Stimulated activated CD8-positive, alpha-beta memory T cell treated with anti-CD3 and anti-CD28 coated beads, Interleukin-4, amount 100 ng/mL, for 1 hour (primary cell): ENCODE measurements at places on chromosomes 1 and 21.

DNA sequence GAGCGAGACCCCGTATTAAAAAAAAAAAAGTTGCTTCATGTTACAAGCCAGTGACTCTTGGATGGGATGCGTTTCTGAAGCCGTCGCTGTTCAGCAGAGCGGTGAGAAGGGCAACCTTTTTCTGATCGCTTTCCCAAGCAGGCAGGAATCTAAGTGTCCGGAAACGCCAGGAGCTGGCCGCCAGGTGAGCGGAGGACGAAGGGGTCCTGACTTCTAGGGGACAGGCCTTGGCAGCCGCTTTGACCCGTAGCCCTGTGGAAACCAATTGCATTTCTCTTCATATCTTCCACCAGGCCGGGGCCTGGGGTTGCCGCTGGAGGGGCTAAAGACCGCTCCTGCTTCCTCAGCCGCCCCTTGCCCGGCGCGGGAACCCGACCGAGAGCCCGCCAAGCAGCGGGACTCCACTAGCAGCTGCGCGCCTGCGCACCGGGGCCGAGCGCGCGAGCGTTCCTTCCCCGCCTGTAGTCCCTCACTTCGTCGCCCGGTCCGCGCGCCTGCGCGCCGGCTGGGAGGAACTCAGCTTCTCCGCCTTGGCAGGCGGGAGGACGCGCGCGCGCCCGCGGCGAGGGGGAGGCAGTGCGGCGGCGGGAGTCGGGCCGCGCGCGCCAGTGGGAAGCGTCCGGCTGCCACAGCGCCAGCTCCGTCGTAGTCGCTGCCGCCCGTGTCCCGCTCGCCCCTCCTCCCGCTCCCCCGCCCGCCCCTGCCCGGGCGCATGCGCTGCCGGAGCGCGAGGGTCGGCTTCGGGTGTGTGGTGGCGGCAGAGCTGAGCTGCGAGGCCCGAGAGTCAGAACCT, at the start of gene SPEN:
TSS of gene SPEN (plus strand) at position 608 of the 793 bp plus-strand sequence. CDS start 361 bp downstream, outside the sequence.
- peak; percentile 95 for DNase-seq

DNA sequence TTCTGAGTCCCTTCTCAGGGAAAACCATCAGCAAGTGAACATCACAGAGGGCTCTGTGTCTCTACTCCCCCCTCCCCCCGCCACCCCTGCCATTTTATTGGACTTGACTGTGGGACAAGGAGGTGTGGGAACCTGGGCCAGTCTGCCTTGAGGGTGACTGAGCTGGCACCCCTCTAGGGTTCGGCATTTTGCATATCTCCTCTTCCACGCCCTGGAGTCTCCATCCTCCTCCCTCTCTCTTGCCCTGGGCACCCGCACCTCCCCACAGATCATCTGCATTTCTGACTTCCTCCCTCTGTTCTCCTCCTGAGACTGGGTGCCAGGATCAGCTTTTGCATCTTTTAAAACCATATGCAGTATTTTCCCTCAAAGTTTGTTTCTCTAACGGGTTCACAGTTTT, 107.1 kb upstream of the ERRFI1 start:
- DNase-seq: no peak

- no peak for DNase-seq
Measured at GRCh38 chr1:201313086-201313485, 29.8 kb downstream of the PKP1 start.

DNA sequence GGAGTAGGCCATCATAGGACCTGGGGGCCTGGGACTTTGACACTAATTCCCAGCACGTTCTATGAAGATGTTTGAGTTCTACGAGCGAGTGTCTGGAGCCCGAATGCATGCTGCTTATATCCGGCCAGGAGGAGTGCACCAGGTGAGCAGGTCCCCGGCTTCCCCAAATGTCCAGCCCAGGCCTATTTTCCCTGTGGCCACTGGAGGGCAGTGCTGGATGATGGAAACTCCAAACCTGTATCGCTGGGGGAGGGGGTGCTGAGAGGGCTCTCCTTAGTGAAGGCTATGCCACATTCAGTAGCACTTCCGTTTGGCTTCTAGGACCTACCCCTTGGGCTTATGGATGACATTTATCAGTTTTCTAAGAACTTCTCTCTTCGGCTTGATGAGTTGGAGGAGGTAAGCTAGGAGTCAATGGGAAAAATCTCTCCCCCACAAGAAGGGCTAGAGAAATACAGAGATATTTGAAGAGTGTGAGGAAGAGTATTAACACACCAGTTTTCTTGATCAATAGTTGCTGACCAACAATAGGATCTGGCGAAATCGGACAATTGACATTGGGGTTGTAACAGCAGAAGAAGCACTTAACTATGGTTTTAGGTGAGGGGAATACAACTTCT, 5.2 kb upstream of the FCER1G start:
- no peak for DNase-seq

DNA sequence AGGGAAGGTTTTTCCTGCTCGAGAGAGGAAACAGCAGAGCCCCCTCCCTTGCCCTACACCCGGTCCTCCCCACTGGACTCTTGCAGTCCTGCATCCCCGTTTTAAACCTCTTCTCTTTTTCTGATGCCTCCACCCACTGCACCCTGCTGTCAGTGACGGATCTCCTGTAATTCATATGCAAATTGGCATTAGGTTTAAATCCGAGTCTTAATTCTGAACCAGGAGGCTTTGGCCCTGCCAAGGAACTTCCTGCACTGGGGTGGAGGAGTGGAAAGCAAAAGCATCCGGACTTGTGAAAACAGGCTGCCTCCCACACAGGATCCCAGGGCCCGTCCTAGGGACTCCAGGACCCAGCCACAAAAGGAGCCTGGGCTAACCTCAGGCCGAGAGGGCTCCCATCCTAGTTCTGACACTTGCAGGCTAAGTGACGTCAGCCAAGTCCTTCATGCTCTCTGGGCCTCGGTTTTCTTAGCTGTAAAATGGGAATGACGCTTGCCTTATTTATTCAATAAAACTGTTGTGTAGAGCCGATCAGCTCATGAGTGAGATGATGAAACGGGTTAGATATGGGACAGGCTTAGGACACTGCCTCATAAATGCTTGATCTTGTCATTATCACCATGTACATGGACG, 613.3 kb downstream of the AJAP1 start:
- no peak for DNase-seq

GRCh38 chr1:83546874-83547273, 452.1 kb downstream of the TTLL7 start:
- no peak for DNase-seq

DNA sequence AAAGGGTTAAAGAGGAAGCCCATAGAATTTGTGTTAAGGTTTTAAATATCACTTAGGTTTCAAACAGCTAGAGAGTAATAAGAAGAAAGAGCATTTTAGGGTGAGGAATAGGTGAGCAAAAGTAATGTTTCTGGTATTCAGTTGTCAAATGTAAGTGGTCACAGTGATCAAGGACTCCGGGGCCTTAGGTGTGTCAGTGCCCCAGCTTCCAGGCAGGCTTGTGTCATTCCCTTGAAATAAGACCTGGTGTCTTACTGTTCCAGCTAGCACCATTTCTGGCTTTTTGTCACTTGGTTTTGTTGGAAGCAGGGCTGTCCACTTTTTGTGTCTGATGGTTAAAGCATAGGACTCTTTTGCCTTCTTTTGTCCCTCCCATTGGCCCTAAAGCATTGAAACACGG, 69.6 kb downstream of the DYRK1A start:
- no peak for DNase-seq

GRCh38 chr1:239084459-239085080, 301.8 kb upstream of the CHRM3 start:
- DNase-seq: no peak

- no peak for DNase-seq
Measured at GRCh38 chr1:30868833-30869435, 39.6 kb downstream of the SDC3 start.

GRCh38 chr1:109885589-109885988, 25.1 kb upstream of the CSF1 start:
- DNase-seq: no peak

DNA sequence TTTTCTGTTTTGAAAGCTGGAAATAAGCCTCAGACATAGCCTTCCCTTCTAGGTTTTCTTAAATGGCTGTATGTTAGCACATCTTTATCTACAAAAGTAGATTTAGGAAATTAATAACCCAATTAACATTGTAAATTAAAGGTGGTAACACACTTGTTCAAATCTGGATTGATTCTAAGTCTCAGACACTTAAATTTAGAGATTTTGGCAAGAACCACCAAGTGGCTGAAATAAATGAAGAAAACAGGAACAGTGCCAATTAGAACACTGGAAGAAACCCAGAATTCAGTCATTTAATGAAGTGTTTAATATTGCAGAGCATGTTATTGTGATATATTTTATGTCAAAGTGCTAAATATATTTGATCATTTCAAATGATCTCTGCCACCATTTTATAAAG, 628.2 kb downstream of the USP25 start:
- DNase-seq: no peak

DNA sequence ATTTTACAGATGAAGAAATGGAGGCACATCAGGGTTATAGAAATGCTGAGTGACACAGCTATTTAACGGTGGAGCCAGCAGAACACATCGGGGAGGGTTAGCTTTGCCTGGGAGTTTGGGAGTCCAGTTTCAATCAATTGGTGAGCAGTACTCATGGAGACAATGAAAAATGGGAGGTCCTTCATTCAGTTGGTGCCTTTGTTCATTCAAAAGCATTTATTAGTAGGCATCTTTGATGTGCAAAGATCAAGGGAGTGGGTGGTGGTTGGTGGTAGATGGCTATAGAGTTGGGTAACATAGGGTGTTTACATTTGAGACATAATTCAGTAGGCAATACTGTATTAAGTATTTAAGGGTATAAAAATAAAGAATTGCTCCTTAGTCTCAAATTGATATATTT, 183.7 kb upstream of the LMO4 start:
- DNase-seq: no peak

DNA sequence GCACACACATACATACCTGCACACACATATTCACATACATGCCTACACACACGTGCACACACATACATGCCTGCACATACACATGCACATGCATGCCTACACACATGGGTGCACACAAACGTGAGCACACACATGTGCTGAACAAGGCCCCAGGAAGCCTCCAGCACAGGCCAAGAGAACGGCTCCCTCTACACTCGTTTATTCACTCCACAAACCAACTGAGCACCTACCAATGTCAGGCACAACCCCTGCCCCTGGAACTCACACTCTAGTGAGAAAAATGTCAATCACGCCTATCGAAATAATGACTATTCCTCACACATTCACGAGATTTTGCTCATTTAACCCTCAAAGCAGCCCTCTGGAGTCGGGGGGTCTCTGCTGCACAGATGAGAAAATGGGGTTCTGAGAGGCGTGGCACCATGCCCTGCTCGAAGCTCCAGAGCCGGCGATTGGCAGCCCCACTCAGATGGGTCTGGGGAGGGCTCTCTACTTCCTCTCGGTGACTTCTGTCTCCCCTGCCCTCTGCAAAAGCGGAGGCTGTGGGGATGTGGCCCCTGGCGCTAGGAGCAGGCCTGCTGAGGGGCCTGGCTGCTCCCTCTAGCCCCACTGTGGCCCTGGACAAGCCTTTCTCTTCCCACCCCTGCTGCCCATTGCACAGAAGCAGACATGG, 90.2 kb upstream of the RUNX3 start:
- no peak for DNase-seq

DNA sequence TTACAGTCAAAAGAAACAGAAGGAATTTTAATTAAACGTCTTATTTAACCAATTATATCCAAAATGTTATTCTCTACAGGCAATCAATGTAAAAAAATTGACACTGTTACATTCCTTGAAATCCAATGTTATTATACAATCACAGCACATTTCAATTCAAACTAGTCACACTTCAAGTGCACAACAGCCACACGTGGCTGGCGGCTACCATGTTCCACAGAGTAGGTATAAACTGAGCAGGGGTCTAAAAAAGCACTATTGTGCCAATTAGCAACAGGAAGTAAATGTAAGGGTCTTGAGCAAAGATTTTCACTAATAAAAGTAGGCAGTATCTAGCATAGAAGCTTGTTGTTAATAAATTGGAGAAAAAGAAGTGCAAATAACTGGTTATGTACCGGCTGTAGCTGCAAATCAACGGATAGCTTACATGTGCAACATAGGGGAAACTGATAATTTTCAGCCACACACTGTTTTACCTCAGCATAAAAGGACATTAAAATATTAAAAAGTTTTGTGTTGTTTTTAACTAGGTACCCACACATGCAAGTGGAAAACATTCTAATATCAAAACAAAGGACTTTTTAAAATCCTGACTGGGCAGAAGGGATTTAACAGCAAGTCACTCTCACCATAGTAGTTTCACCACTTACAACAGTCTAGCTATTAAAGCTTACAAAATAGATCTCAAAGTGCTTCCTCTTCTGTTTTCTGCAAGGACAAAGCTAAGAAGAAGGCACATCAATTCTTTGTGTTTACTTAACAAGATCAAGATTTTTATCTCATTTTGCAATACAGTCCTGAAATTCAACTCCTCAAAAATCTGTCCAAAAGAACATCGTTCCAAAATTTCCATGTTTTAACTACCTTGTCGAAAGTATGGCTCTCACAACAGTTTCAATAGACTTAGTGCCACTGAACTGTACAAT, 2.5 kb downstream of the CSDE1 start:
- DNase-seq: no peak

- DNase-seq: no peak
Measured at GRCh38 chr1:58597996-58598395, 20.9 kb upstream of the TACSTD2 start.

- DNase-seq: no peak
Measured at GRCh38 chr1:233359431-233359830, 31.9 kb downstream of the MAP3K21 start.

DNA sequence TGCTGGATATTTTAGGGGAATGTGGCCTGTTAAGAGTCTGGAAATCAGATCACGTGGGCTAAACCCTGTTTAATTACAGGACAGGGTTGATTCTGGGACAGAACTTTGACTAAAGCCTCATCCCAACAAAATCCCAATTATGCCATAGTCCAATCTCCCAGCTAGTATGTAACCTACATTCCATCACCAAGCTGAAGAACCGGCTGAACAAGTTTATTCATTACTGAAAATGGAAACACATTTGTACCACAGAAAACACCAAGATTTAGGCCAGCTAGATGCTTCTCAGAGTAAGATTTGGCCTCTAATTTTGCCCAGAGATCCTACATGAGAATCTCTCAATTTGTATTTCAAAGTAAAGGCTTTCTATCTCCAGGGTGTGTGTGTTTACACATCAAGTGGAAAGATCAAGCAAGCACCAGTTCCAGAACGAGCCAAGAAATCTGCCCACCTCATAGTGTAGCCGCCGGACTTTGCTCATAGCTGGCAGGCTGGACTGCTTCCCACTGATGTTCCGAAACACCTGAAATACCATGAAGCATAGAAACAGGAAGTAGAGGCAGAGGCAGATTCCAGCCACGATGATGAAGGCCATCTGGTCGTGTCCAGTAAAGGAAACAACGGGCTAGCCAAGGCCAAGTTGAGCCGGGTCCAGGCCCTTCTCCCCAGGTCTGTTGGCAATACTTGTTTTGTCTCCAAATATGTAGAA, 86.8 kb downstream of the WLS start:
- no peak for DNase-seq

- DNase-seq: peak; percentile 78
Measured at GRCh38 chr1:161021165-161021969, 415 bp upstream of the F11R start.

GRCh38 chr1:20198296-20198695, 12.0 kb upstream of the PLA2G2C start:
- no peak for DNase-seq
